ENCODE measurements at places on chromosomes 6 and 20.
A peak's percentile ranks its signal among the peaks of the same experiment; 100 is the strongest.

GRCh38 chr6:35356391-35356790, 14.0 kb downstream of the PPARD start:
- no peak for DNase-seq

- no peak for DNase-seq
These were observed 30.0 kb upstream of the AKIRIN2 start for GRCh38 chr6:87731818-87732661.

GRCh38 chr6:125346201-125346925, 44.6 kb upstream of the HDDC2 start:
- no peak for DNase-seq

- no peak for DNase-seq
These were observed 37.5 kb downstream of the SRC start for GRCh38 chr20:37383229-37383989.

GRCh38 chr6:157445277-157446009, 64.5 kb downstream of the ZDHHC14 start:
- DNase-seq = no peak

DNA sequence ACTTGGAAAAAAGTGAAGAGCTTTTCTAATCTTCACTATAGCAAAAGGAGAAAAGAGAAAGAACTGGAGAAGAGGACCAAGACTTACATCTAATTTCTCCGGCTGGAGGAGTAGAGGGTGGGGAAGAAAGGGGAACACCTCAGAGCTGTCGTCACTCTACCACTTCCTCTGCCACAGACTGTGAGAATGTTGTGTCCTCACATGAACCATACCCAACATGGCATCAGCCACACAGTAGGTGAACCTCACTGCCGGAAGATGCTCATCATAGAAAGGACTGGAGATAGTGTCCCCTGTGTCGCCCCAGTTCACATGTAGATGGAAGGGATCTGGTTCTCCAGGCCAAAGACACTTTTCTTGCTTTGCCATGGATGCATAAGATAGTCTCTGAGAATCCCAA, 604.4 kb upstream of the NOX3 start:
- DNase-seq = no peak

GRCh38 chr6:25278261-25278913, 787 bp upstream of the CARMIL1 start:
- DNase-seq = no peak

- no peak for DNase-seq
These were observed 14.6 kb downstream of the SAMD3 start for GRCh38 chr6:130207979-130208649.

DNA sequence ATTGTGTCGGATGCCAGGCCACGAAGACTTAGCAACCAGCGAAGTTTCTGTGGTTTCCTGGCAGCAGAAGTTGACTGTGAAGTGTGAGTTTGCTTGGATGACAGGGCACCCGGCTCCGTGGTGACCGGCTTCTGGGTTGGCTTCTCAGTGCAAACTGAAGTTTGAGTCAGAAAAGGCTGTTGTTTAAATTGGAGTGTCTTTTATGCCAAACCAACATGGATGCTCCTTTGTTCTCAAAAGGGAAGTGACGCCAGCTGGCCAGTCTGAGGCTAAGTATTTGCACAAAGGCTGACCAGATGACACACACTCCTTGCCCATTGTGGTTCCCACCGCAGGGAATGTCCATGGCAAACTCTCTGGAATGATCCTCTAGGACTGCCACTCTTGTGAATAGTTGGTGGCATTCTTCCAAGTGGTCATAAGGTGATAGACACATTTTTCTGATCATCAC, 164.8 kb upstream of the QKI start:
- DNase-seq = no peak

GRCh38 chr20:54088430-54088829, 18.0 kb upstream of the BCAS1 start:
- no peak for DNase-seq

DNA sequence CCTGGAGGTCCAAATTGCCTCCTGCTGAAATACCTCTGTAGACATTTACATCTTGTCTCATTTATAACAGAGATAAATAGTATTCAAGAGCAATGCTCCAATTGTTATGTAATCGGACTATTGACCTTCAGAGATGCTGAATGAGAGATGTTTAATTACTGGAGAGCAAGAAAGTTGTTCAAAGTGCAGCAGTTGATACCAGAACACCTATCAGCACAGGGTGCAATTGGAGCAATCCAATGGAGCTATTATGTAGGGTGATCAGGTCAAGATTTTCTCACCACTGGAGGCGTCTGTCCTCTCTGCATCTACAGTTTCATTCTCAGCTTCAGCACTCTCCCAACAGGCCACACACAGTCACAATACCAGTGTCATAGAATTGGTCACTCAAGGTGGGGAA, 19.5 kb upstream of the TMX4 start:
- DNase-seq = no peak

- DNase-seq = no peak
These were observed 118.3 kb downstream of the SLX4IP start for GRCh38 chr20:10553326-10553984.

DNA sequence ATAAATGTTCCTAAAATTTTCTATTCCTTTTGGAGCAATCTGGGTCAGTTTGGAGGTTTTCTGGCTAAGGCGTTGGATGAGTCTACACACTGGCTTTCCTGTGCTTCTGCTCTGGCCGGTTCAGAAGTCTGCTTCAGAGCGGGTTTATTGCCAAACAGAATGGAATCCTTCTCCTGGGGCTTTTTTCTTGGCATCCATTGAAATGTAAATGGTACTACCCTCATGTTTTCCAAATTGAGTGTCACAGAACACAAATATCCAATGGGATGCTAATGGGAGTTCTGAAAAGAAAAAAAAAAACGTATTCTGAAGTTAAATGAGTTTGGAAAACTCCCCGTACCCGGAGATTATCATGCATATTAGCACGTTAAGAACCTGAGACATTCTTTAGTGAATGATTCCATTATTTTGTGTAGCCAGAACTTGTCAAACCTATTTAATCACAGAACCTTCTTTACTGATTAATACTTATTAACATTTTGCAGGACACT, 930.3 kb downstream of the QKI start:
- no peak for DNase-seq

GRCh38 chr6:154320181-154320580, 36.4 kb downstream of the IPCEF1 start:
- DNase-seq = no peak

- DNase-seq = no peak
These were observed 45.8 kb upstream of the MEI4 start for GRCh38 chr6:77607004-77607403.

DNA sequence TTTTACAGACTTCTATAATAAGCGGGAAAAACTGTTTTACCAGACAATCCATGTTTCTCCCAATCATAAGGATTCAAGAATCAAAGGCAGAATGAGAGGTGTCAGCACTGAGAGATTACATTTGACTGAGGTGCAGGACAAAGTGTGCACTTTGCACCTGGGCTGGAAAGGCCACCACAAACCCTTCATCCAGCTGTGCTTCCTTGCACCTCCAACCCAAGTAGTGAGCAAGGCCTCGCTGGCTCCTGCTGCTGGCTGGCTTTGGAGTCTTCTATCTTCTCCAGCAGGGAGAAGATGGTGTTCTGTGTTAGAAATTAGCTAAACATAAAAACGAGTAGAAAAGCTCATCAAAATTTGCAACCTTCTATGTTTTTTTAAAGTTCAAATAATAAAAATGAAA, 77.7 kb downstream of the CHD6 start:
- DNase-seq = no peak

DNA sequence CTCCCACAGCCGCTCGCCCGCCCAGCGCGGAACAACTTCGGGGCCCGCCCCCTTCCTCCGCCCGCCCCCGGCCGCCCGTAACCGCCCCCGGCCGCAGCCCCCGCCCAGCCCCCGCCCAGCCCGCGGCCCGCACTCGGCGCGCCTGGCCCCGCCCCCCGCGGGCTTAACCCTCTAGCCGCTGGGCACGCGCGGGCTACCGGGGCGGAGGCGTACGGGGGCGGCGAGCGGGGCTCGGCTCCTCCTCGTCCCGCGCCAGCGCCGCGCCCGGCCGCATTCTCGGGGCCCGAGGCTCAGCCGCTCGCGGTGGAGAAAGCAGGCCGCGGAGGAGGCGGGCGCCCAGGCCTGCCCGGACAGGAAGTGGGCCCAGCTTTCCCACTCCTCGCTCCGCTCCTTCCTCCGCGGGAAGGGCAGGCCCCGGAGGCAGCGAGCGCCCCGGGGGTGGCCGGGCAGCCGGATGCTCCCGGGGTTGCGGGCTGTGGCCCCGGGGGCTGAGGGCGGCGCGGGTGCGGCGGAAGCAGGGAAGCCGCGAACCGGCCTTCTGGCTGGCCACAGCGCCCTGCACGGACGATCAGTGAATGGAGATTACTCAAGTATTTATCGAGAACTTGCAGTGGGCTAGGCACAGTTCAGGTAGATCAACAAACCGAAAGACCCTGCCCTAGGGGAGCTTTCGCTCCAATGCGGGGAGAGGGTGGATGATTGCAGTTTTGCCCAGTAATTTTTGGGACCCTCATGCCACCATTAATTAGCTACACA, at the start of gene TRAM2:
TRAM2 (minus strand) TSS at position 39 of the 756 bp plus-strand sequence. CDS start 145 bp downstream, outside the sequence.
- DNase-seq = peak; percentile 65
